Endothelial cell (in vitro differentiated cells): ENCODE measurements at places on chromosomes 1 and 21.

GRCh38 chr1:210663730-210664573 lies 335.2 kb downstream of the HHAT start:
- DNase-seq = no peak

GRCh38 chr1:231460614-231461013 lies 38.5 kb upstream of the EGLN1 start:
- no peak for DNase-seq

GRCh38 chr1:228391411-228392020 lies 15.1 kb downstream of the TRIM11 start:
- DNase-seq = no peak

DNA sequence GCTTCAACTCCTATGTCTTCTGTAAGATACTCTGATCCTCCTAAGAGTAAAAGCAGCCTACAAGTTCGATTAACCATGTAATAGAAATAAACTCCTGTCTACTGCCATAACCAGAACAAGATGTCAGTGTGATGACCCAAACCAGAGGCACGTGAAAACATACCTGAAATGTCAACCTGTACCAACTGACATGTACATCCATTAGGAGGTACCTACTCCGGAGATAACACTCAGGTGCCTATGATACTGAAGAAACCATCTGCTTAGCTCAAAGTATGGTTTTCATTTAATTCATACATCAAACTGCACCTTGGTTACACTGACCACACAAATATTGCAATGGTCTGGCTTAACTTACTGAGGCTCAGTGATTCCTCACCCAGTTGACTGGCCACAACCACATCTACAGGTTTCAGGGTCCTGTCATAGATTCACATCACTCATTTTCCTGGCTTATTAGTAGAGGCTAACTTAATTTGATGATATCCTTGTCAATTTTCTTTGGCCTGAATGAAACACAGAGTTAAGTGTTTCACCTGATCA lies 4.4 kb downstream of the ITPKB start:
- no peak for DNase-seq

DNA sequence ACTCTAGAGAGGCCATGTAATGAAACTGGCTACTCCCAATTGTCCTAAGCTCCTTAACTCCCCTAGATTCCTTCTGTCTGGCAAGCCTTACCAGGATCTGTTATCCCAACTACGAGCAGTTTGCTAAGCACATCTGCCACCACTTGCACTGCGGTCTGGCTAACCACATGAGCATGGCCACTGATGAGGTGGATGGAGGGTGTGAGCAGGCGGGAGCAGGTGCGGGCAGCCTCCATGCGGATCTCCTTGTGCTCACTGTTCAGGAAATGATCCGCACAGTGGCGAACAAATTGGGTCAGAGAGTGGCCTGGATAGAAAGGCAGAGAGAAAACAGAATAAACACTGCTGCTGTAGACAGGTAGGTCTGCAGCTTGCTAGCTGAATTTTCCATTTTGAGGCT lies 24.0 kb downstream of the MTOR start:
- DNase-seq = no peak

- no peak for DNase-seq
Observed at GRCh38 chr1:221723848-221724236, 18.0 kb downstream of the DUSP10 start.

DNA sequence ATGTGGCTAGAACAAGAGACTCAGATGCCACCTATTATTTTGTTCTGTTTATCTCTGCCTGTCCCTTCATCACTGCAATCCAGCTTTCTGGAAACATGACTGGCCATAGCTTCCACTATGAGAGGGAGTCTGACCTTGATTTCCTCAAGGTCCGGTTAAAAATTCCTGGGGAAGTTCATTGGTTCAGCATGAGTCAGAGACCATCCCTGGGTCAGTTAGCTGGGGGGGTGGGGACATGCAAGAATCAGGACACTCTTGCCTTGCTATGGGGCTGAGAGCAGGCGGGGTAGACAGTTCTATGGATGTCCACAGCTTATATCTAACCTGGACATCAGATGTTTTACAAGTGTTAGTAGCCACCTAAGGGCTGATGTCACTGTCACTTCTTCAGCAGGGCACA lies 81.1 kb downstream of the TENT5C start:
- no peak for DNase-seq

DNA sequence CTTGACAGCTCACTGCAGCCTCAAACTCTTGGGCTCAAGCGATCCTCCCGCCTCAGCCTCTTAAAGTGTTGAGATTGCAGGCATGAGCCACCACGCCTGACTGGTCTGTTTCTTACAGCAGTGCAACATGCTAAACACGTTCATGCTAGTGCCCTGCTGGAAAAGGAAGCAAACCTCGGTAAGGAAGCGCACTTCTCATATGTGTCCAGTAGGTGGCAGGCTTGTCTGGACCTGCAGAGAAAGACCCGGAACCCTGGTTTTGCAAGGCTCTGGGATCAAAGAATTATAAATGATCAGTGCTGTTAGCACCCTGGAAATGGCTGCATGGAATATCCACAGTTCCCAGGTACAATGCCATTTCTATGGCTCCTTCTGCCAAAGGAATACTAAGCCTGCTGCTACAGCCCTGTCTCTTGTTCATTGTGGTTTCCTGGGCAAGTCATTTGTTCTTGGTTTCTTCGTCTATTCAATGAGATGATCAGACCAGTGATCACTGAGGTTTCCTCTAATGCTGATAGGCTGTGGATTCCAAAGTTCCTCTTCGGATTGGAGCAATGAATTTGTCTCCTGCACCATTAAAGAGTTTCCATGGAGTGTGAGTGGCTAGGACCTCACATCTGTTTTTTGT lies 15.9 kb downstream of the RNU5D-1 start:
- peak; percentile 70 for DNase-seq

GRCh38 chr1:119929643-119930315 lies 33.5 kb upstream of the ADAM30 start:
- DNase-seq = no peak

DNA sequence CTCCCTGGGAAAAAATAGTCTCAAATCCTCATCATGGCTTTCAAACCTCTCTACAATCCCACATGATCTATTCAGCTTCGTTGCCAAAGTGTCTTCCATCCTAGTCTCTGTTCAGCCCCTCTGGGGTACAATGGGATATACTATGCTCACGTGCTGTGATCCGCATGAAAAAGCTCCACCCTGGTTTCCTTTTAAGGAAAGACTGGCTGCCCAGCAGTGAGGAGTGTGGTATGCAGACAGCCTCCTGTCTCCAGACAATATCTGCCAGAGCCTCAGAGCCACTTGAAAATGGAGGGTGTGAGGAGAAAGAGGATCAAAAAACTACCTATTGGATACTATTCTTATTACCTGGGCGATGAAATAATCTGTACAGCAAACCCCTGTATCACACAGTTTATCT lies 194.5 kb downstream of the LHX8 start:
- no peak for DNase-seq

DNA sequence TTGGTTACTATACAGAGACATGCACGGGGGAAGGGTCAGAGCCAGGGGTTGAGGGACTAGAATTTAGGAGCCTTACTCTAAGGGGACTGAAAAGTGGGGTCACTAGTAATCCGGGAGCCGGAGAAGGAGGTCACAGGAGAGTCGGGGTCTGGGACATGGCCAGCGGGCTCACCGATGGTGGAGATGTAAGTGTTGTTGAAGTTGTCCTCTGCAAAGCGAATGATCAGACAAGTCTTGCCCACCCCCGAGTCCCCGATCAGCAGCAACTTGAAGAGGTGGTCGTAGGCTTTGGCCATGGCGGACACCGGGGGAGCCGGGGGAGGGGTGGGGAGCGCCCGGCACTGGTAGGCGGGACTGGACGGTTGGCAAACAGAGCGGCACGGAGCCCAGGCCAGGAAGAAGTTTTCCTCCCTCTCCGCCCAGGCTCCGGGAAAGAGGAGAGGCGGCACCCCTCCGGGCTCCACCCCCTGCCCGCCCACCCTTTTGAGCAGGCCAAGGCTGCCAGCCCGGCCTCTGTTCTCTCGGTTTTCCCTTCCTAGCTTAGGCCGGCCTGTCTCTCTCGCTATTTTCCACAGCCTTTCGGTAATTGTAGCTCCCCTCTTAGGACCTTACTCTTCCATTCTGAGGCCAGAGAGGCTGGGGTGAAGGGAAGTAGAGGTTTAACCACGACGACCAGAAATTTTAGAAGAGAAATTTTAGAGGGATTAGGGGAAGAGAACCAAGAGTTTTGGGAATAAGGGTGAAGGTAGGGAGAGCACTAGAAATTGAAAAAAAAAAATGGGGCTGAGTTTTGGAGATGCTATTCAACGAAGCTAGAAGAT lies at the start of gene RAB13:
TSS of gene RAB13 (minus strand) at position 399 of the 821 bp plus-strand sequence. CDS start at position 296, 103 bp downstream.
- DNase-seq = peak; percentile 81

GRCh38 chr21:25980710-25981109 lies 189.9 kb downstream of the APP start:
- no peak for DNase-seq

- no peak for DNase-seq
Observed at GRCh38 chr1:115839679-115840237, 1.2 kb downstream of the NHLH2 start.

DNA sequence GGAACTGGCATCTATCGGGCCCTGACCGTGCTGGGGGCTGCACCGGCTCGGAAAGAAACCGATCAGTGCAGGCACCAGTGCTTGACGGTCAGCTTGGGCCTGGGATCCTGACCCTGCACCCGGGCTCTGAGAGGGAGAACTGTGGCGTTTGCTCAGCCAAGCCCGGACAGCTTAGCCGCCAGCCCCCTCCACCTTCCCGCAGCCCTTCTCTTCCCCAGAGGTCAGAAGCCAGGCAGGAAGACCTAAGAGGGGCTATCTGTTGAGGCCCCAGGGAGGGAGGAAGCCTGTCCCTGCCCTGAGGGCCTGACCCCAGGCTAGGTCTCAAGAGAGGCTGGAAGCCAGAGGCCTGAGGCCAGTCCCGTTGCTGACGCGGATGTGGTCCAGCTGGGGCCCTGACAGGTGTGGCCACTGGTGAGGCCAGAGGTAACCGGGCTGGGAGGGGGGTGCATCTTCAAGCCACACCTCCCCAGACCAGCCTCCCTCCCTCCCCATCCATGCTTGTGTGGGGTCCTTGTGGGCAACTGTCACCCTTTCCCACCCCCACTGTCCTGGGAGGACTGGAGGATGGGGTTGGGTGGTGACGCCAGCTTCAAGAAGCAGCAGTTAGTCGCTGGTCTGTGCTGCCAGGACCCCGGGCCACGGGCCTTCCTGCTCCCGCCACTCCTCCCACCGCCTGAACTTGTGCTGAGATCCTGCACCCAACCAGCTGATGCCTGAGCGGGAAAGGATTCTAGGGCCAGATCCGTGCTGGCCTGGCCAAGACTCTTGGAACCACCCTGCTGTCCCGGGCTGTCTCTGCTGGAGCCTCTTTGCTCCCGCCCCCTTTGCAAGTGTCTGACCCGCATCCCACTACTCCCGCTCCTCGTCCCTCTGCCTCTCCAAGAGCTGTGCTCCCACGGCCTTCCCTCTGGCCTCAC lies 2.6 kb upstream of the DVL1 start:
- DNase-seq = no peak

- peak; percentile 79 for DNase-seq
Observed at GRCh38 chr1:234322979-234323378, 50.3 kb upstream of the COA6 start.

GRCh38 chr1:150235294-150235851 lies 539 bp downstream of the ANP32E start:
- DNase-seq = peak; percentile 11

- DNase-seq = no peak
Observed at GRCh38 chr1:170498876-170499275, 33.1 kb upstream of the GORAB start.

GRCh38 chr1:115428256-115428655 lies 90.2 kb upstream of the NGF start:
- DNase-seq = no peak

GRCh38 chr1:29640428-29640785 lies 404.1 kb downstream of the PTPRU start:
- no peak for DNase-seq

DNA sequence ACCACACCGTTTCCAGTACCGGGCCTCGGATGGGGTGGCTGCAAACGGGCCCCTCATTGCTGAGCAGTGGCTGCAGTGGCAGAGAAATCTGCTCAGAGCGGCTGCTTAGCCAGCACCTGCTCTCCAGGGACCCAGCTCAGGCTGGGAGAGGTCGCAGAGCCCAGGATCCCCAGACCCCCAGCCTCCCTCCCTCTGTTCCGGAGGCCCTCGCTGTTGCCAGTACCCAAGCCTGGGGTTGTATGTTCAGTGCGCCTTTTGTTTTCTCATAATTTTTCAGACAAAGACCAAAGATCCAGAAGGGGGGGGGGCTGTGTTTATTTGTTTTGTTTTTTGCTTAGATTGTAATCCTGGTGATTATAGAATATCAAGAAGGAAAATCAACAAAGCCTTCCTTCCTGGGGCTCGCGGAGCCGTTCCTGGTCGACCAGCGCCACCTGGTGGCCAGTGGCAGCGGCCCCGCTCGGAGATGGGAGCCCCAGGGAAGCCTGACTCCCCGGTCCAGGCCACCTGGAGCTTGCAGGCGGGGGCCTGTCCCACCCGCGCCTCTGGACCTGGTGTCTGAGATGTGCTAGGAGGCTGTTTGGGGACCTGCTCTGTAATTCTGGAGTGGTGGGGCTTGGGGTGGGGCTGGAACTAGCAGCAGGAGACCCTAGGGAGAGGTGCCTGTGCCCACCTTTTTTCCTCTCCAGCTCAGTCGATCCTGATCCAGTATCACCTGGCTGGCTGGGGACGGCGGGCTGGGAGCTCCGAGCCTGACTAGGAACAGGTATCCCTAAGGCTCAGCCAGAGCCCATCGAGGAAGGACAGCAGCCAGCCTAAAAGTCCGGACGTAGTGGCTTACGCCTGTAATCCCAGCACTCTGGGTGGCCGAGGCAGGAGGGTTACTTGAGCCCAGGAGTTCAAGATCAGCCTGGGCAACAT lies 123.9 kb upstream of the VAMP3 start:
- peak; percentile 88 for DNase-seq

- no peak for DNase-seq
Observed at GRCh38 chr1:171883849-171884248, 42.6 kb downstream of the DNM3 start.

- no peak for DNase-seq
Observed at GRCh38 chr1:157154291-157154690, 16.1 kb upstream of the ETV3 start.

GRCh38 chr21:34826836-34827235 lies 158.0 kb downstream of the CLIC6 start:
- DNase-seq = no peak

GRCh38 chr21:39552856-39553255 lies 59.9 kb upstream of the B3GALT5 start:
- DNase-seq = no peak

DNA sequence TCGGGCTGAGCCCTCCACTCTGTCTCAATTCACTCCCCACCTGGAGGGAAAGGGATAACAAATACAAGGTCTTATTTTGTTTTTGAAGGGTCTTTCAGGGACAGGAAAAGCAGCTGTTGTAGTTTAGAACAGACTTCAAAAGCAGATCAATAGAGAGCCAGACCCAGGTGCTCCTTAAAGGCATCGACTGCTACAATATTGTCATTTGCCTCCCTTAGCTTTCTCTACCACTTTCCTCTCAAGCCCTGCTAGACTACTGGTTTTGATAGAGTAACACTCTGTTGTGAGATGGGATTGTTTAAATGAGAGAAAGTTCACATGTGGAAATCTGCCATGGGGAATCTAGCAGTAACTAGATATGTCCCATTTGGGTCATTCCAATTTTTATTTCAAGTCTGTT lies 24.0 kb downstream of the RGS7 start:
- no peak for DNase-seq
